CD4-positive, alpha-beta T cell treated with Interleukin-4 for 1 hour (primary cell): ENCODE measurements at places on chromosomes 12 and 14.

DNA sequence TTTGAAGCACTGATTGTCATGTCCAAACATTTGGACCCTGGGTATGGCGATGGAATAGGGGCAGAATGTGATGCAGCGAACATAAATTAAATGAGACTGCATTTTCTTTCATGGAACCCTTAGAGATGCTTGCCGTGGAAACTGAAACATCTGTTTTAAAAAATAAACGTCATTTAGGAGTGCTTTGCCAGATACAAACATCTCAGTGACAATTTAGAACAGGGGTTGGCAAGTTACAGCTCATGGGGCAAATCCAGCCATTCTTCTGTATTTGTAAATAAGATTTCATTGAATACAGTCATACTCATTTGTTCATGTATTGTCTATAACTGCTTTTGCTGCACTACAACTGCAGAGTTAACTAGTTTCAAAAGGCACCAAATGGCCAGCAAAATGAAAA is 51.2 kb downstream of the SLC35F4 start:
- DNase-seq = no peak

DNA sequence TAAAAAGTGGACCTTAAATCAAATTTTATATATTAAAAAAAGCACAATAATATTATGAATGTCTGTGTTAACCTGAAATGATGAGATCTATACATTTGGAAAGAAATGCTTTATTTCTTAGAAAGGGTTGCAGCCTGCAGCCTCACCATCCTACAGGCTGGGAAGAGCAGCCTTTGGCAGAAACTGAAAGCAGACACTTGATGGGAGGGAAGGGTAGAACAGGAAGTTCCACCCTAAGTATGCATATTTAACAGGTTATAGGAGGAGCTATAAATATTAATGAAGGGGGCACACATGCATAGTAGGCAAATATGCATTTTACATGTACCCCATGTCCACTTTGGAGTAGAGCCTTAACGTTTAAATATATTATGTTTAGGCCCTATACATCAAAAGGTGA is 498.0 kb downstream of the FLRT2 start:
- DNase-seq = no peak

DNA sequence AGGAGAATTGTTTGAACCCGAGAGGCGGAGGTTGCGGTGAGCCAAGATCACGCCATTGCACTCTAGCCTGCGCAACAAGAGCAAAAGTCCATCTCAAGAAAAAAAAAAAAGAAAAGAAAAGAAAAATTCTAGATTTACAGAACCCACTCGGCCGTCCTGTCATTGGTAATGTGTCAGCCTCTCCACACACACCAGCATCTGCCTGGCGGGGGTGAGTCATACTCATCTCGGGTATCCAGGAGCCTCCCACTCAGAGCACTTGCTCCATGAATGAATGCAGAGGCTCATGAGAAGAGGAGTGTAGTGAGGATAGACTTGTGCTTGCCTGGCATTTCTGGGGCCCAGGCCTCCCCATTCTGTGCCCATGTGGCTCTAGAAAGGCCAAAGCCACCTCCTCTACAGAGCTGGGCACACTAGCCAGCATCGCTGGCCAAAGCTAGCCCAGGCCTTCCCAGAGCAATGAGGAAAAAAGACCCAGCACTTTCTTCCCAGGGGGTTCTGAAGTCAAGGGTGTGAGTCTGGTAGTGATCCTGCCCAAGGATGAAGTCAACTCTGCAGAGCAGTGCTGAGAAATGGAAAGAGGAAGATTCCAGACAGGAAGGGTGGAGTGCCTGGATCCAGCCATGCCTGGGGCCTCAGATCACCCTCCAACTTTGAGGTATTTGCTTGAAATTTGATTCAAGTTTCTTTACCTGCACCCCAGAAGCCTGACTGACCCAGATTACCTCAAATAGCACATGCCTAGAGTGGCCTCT is 31.2 kb upstream of the KLC1 start:
- DNase-seq = no peak

GRCh38 chr12:49806877-49807276 is 21.3 kb downstream of the NCKAP5L start:
- DNase-seq = no peak

- no peak for DNase-seq
Observed at GRCh38 chr12:54138219-54138618, 50.6 kb downstream of the SMUG1 start.

DNA sequence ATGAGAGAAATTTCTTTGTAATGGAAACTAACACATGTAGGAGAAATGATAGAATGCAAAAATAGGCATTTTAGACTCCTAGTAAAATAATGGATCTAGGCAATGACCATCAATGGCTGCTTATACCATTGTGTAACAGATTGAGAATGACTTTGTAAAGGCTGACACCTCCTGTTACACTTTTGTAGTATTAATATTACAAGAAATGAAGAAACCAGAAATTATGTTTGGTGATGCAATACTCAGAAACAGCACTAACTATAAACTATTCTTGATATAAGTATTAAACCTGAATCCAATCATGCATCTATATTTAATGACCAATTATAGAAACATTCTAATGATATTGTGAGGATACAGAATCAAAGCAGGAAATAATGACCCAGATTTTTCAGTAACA is 108.5 kb upstream of the CNTN1 start:
- DNase-seq = no peak

DNA sequence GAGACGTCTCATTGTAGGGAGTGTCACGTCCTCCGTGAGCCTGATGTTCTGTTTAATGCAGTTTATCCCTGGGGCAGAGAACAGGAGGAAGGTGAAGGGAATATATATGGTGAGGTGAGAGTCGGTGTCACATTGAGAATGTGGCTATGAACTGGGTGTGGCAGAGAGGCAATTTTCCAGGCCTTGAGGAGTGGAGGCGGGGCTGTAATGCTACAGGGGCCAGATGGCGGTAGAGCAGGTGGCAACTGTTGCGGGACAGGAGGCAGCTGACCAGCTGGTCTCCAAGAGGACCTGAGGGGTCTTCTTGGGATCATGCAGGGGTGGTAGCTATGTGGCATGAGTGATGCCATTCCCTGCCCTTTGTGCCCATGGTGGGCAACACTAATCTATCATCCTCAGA is 59.6 kb downstream of the CACNA1C start:
- DNase-seq = no peak

GRCh38 chr14:72060460-72060859 is 128.2 kb downstream of the RGS6 start:
- no peak for DNase-seq

DNA sequence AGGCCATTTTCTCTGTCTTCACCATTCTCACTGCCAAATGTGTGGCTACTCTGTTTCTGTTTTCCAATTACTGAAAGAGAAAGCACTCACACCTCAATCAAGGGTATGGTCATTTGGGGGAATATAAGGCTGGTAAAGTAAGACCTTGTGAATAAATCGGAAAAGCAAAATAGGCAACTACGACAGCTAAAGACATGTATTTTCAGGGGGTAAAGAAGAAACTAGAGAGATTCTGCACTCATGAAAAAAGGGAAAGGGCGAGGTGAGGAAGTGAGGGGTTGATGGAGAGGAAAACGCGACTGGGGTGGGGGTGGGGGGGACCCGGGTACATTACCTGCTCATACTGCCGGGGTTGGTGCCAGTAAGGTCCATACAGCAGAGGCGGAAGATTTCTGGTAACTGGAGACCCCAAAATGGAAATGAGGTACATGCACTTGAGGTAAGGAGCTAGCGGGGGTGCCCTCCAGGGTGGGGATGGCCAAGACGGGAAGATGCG is 19.3 kb downstream of the CHD8 start:
- no peak for DNase-seq

GRCh38 chr14:72810201-72810600 is 83.7 kb downstream of the DPF3 start:
- peak; percentile 39 for DNase-seq

GRCh38 chr12:82523996-82524395 is 162.7 kb upstream of the TMTC2 start:
- DNase-seq = no peak

GRCh38 chr12:56046027-56046780 is 4.5 kb downstream of the RPS26 start:
- DNase-seq = no peak

DNA sequence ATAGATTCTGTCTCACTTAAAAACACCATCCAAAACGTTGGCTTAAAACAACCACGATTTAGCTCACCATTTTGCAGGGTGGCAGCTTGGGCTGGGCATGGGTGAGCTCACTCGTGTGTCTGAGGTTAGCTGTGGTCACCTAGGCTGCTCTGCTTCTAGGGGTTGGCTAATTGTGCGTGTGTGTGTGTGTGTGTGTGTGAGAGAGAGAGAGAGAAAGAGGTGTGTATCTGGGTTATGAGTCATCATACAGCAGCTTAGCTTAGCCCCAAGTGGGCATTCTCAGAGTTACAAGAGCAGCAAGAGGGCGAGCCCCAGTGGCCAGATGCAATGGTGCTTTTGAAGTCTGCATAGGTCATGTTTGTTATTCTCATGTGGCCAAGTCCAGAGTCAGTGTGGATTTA is 6.0 kb downstream of the FBXW8 start:
- peak; percentile 74 for DNase-seq

DNA sequence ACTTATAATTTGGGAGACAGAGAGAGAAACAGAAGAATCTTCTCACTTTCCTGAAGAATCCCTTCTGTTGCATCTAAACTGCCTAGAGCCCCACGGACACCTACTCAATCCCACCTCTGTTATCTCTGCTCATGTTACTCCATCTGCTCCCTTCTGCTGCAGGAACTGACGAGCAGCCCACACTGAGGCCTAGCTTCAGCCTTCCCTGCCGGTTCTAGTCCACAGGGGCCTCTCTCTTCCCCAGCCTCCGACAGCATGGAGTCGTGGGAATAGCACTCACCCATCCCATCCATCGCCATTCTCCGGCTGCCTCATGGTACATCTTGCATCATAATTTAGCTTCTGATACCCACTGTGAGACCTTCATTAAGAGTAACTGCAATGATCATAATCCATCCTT is 4.0 kb downstream of the RAB15 start:
- no peak for DNase-seq

- DNase-seq = peak; percentile 54
Observed at GRCh38 chr12:132211816-132212215, 67.6 kb downstream of the NOC4L start.

DNA sequence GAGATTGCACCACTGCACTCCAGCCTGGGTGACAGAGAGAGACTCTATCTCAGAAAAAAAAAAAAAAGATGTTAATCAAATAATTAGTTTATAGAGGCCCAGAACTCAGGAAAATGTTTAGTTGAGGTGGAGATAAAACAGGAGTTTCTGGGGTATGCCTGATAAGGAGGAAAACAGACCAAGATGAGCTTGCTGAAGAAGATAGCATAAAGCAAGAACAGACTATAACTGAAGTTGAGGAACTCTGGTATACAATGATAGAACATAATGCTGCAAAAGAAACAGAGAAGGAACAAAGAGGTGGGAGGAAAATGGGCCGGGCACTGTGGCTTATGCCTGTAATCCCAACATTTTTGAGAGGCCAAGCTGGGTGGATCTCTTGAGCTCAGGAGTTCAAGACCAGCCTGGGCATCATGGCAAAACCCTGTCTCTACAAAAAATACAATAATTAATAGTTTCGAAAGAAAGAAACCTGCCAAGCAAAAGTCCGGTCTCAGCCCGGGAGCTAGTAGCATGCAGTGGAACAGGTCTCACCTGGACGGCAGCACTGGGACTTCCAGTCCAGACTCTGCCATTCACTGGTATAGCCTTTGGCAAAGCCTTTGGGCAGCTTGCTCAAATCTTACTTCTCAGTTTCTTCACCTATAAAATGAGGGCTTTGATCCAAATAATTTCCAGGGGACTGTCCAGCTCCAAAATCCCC is 25.4 kb downstream of the SLC35E3 start:
- DNase-seq = no peak

DNA sequence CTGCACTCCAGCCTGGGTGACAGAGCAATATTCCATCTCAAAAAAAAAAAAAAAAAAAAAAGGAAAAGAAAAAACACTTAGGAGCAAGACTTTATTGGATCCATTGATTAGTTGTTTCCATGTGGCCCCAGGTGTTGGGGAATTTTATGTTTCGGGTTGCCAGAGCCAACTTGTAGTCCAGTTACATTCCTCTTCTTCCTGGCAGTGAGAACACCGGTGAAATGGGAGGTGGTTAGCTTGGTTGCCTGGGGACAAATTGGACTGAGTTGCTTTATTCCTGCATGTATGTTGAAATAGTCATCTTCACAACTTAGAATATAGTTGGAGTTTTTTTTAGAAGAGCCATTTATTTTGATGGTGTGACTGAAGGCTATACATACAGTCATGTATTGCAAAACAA is 12.6 kb downstream of the RCOR1 start:
- DNase-seq = no peak

DNA sequence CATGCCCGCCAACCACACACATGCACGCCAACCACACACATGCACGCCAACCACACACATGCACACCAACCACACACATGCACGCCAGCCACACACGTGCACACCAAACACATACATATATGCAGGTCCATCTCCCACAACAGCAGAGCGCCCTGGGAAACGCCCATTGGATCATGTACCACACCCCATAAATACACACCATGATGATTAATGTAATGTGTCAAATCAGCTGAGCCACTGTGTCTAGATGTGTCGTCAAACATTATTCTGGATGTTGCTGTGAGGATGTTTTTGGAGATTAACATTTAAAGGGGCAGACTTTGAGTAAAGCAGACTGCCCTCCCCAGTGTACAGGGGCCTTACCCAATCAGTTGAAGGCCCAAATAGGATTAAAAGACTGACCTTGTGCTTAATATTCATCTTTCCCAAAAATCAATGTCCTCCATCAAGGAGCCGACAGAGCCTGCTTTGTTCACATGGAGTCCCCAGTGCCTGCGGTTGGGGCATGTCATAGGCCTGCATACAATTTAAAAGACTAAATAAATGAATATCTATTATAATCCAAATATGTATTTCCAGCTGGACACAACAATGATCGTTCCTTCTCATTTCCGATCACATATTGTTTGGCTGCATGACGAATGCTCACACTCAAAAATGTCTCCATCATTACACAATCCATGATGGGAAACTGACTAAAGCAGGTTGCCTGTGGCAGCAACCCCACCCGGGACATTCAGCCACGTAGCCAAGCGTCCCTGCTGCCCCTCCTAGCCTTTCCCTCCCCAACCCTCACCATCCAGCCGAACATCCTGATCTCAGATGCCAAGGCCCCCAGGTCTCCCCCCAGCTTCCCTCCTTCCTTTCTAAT is 23.2 kb upstream of the BDKRB2 start:
- DNase-seq = no peak

GRCh38 chr12:2844786-2845185 is 10.0 kb upstream of the NRIP2 start:
- no peak for DNase-seq

GRCh38 chr14:66137081-66137480 is 349.1 kb upstream of the CCDC196 start:
- no peak for DNase-seq

- no peak for DNase-seq
Observed at GRCh38 chr12:124827588-124828184, 36.0 kb downstream of the SCARB1 start.

DNA sequence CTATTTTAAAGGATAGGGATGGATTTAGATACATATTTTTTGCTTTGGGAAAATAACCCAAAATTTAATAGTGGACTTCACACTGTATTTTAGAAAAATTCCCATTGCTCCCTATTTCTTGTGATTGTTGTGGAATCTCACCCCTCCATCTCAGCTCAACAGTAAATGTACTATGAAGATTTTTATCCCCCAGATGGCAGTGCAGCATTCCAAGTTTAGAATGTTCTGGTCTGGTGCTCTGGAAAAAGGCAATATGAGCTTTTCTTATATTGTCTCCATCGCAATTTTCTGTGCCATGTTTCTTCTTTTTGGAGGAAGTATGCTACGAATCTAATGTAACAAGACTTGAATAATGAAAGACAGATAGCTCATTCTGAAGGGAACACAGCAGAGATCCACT is 471.7 kb upstream of the SYT1 start:
- DNase-seq = no peak

- DNase-seq = no peak
Observed at GRCh38 chr14:79098324-79098723, 928.2 kb downstream of the NRXN3 start.
